ENCODE measurements at places on chromosomes 7 and 10.

DNA sequence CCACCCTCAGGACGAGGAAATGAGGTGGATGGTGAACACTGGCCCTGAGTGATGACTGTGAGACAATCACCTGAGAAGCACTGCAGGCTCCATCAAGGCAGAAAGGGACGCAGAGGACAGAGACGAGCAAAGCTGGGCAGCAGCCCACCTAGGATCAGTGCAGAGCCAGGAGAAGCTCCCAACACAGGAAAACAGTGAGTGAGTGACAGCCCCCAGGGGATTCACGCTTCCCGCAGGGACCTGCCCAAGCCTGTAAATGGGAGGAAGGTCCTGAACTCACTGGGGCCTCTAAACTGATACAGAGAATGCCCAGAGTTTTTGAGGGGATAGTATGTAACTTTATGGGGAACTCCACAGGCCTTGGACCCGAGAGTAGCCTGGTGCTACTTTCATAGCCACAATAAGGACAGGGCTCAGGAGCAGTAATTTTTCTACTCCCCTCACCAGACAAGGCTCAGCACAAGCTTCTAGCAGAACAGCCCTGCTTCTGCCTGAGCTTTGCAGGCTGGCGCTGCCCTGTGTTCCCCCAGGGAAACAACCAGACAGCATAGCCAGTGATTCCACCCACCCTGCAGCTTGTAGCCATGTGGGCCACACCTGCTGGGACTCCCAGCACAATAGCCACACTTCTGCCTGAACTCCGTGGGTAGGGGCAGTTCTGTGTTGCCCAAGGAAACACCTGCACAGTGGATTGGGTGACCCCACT lies 708.4 kb downstream of the POM121L12 start:
- DNase-seq: no peak

DNA sequence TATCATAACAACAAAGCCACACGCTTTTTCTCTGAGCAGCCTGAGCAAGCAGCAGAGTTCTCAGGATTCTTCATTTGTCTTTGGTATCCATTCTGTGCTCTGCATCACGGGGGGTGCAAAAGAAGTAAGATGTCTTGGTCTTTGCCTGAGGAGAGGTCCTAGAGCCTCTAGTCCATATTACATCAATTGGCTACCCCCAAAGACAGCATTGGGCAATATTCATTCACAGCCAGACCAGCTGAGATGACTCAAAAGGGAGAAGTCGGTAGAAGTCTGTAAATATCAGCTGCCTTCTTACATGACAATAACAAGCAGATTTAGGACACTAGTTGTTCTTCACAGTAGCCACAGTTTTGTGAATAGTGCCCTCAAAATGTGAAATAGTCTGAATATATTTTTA lies 66.6 kb downstream of the FZD1 start:
- DNase-seq: no peak

DNA sequence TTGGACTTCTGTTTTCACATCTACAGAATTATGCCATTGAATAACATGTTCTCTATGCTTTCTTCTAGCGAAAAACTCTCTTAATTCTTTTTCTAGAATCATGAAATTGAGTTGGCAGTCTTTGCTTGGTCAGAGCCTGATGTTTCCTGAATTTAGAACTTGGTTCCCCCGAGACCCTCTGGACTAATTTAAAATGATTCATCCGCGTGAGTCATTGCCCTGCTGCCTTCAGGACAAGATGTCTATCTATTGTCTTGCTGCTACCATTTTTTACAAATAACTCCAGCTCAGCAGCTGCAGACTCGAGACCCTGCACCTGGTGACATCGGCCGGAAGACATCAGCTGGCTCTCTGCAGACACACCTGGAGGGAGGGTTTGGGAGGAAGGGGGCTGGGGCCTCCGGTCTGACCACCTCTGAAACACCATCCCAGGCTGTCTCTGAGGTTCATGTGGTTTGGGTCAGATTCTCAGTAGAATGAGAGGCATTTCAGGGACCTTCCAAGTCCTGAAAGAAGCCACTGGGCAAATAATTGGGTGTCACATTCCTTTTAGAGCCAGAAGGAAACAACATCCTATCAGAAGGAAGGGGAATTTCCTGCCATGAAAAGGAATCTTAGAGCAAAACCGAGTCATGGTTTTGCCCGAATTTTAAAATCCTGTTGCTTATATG lies 20.9 kb upstream of the KLF6 start:
- DNase-seq: no peak

DNA sequence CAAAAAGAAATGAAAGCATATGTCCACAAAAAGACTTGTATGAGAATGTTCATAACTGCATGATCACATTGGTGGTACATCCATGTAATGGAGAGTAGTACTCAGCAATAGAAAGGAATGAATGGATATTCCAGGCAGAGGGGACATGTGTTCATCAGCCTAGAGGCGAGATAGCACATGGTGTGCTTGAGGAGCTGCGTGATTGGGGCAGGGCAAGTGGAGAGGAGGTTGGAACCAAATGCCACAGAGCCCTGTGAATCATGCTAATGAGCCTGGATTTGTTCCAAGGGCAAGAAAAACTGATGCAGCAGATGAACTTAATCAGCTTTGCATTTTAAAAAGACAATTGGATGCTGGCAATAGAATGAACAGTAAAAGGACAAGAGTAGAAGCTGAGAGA lies 73.3 kb downstream of the C10orf90 start:
- no peak for DNase-seq

- DNase-seq: no peak
These were observed 108.7 kb upstream of the KMT2C start for GRCh38 chr7:152544481-152544927.

DNA sequence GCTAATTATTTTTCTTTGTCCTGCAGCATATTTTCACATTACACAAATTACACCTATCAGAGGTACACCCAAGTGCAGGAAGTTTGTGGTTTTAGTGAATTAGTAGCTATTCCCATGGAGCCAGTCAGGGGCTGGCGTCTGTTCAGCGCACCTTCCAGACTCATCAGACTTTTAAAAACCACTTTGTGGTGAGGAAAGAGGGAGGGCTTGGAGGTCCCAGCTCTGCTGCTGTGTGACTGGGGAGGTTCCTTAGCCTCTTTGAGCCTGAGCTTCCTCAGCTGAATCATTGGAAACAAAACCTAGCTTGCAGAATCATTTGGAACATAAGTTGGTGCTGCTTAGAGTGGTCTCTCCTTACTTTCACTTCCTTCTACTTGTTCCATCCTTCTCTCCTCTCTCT lies 175.4 kb downstream of the SORCS3 start:
- no peak for DNase-seq

DNA sequence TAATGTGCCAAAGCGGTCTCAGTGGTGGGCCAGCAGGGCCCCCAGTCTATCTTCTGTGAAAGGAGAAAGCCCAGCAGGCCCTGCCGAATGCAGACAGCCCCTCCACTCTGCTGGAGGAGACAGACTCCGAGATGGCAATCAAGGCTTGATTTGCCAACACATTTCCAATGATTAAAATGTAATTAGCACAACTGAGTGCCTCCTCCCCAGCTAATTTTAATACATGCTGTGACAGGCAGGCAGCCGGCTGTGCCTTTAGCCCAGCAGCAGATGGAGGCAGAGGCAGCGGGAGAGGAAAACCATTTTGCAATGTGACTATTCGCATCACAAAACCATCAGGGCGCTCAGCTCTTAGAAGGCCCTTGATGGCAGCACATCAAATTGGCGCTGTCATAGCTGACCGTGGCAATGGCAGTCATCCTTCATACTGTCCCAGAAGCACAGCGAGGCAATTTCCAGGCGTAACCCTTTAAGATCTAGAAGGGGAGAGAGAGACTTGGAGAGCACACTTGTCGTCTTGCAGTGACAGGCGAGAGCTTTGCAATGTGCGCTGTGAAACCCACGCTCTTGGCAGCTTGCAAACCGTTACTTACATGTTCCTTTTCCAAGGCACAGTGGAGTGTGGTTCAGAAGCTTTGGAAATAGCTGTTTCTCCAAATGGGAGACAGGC lies 714.8 kb upstream of the GALNT17 start:
- no peak for DNase-seq

GRCh38 chr7:116152276-116152675 lies 58.1 kb upstream of the TES start:
- DNase-seq: no peak

- DNase-seq: no peak
These were observed 105.7 kb downstream of the ATE1 start for GRCh38 chr10:121822180-121822579.

GRCh38 chr7:19030281-19030680 lies 87.2 kb downstream of the TWIST1 start:
- no peak for DNase-seq

- no peak for DNase-seq
These were observed 16.7 kb upstream of the LIPK start for GRCh38 chr10:88689366-88689765.

GRCh38 chr10:102718220-102718619 lies 3.8 kb downstream of the SFXN2 start:
- peak; percentile 79 for DNase-seq

DNA sequence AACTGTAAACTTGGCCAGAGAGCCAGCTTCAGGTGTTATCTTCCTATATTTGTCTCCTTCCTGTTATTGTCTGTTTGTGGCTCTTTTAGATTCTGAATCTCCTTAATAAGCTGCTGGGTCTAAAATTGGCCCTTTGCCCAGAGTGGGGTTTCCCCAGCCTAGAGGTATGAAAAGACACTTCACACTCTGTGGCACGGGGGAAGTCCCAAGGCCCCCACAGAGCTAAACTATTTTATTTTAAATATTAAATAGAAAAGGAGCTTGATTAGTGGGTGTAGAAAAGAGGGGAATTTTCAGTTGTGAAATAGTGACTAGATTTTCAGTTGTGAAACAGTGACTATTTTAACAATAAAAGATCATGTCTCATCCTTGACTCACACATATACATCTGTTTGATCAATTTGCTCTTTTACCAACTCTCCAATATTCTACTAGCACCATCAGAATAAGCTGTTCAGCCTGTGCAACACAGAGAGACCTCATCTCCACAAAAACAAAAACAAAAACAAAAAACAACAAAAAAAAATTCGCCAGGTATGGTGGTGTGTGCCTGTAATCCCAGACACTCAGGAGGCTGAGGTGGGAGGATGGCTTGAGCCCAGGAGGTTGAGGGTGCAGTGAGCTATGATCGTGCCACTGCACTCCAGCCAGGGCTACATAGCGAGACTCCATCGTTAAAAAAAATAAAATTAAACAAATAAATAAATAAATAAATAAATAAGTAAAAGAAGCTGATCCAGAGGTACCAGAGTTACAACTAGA lies 24.9 kb upstream of the ADO start:
- no peak for DNase-seq

DNA sequence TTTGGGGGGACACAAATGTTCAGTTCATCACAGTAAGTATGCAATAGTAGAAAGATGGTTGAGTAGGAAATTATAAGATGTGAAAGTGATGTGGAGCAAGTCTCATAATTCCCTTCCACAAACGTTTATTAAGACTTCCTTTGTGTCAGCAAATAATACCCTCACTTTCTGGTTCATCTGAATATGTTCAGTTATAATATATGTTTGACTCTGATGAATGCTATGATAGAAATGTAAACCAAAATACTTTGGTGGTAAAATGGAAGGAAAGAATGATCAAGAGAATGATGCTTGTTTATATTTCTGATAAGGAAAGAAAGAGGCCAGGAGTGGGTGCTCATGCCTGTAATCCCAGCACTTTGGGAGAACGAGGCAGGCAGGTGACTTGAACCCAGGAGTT lies 111.7 kb upstream of the PLXDC2 start:
- no peak for DNase-seq

DNA sequence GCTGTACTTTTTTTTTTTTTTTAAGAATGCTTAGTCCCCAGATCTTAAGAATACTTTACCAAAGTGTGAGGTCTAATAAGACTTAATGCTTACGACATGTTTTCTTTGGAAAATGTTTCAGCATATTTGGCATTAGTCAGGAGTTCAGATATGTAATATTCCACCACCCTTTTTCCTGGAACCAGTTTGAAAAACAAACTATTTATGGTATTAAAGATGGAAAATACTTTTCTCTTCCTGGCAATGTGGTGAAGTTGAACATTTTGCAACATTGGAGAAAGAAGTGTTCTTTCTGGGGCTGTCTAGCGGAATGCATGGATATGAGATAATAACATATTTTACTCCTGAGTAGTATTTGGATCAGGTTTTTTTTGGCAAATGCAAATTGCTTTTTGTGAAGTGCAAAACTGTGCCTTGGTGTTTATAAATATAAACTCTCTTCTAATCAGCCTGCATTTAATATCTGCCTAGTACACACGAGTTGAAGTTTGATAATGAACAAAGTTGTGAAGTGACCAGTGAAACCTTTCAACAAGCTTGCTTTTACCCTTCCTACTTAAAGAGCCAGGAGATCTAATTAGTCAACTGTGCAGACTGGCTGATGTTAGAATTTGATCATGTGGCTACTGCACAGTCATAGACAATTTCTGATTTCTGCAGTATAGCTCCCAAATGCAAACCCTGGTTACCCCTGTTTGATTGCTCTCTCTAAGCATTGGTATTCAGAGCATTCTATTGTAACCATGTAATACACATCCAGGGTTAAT lies 20.9 kb downstream of the MAP3K8 start:
- peak; percentile 93 for DNase-seq

- DNase-seq: no peak
These were observed 1.8 kb downstream of the MUC17 start for GRCh38 chr7:101021703-101022102.

DNA sequence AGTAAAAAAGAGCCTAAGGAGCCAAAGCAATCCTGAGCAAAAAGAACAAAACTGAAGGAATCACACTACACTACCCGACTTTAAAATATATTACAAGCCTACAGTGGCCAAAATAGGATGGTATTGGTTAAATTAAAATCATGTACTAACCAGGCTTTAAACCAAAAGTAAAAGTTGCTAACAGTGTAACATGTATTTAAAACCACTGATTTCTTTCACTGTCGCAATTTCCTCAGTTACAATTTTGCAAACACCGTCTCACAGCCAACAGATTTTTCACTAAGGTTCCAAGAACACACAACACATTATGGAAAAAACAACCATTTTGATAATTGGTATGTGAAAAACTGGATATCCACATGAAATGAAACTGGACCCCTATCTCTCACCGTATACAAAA lies 74.0 kb downstream of the JMJD1C start:
- no peak for DNase-seq

DNA sequence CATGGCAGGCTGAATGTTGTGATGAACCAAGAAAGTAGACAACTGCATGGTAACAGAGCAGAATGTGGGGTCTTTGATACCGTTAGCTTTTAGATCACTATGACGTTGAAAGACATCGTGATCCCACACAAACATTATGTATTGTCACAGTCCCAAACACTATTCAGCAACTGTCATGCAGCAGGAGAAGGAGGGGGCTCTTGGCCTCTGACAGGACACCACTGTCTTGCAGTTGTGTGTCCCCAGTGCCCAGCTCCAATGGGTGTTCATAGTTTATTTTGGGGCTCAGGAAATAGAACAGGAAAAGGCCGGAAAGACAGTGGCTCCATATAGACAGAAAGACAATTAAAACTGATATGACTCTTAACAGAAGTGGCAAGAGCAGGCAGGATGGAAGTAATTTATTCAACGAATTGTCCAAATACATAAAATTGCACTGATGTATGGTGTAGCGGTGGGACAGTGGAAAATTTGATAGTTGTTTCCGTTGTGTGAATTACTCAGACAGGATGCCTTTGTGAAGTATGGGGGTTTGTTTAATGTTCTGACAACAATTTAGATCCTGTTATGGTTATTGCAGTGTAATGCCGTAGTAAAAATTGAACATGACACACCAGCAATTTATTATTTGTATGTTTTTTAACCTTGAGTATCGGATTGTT lies 292.0 kb downstream of the LRMDA start:
- no peak for DNase-seq
